ENCODE measurements at places on chromosomes 2 and 18.

DNA sequence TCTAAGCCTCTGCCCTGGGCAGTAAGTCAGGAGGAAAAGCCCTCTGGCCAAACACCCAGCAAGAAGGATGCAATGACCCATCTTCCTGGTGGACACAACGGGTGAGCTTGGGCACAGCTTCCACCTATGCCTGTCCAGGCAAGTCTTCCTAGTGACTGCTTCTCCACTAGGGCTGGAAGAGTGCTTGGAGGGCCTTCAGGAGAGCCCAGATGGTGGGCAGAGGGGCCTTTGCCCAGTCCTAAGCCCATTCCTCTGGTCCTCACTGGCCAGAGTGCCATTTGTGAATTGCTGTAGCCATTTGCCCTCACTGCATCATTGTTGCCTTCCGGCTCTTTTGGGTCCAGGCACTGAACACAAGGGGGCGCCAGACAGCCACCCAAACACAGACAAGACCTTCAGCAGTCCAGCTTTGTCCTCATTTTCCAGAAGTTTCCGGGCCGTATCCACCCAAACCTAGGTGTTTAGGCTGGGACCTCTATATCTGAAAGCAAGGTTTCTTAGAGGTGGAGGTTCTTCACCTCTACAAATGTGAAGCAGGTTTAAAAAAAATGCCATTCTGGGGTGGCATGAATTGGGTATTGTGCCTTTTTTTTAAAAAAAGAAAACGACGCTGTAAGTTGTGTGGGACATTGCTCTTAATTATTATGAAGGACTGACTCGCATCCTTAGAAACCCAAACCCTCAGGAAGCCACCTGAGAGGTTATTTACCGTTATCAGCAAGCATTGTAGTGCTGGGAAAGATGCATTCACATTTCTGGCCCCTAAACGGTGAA lies 29.5 kb downstream of the PAX8 start:
- H3K4me3 ChIP-seq, result no peak overlapping the region
- peaks cover 56% of the 10 kb centered on the region for H3K4me1 ChIP-seq
- peaks cover 11% of the 10 kb centered on the region for H3K36me3 ChIP-seq

- no peak for DNase-seq
- H3K4me1 ChIP-seq, result no peaks in the 10 kb centered on the region
- no peaks in the 10 kb centered on the region for H3K27me3 ChIP-seq
- no peak overlapping the region for H3K27ac ChIP-seq
Observed at GRCh38 chr2:110946902-110947301, 173.8 kb upstream of the BCL2L11 start.

DNA sequence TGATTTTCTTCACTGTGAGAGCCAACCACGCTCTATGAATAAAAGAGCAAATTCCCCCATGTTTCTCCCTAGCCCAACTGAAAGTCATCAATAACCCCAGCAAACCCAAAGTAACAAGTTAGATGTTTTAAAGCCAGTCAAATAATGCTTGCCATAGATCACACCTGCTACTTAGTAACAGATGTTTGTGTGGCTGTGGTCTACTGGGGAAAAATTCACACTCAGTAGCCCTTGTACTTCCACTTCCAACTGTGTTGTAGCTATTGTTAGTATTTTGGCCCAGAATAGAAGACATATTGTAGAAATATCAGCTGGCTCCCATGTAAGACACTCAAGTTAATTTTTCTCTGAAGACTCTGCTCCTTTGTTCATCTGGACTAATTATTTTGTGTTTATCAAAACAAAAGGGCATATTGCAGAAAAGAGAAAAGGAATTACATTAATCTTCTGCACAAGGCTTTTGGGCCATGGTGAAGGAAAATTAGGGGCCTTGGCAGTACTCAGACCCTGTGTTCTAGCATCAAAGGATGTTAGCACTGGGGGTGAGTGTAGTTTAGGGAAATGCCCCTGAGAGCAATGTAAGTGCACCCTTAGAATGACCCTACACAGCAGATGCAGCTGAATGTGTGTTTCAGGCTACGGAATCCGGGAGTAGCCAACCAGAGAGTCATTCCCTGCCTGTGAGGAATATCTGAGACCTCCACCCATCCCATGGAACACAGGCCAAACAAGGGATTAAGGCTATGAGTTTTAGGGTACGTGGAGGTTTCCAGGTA lies 521.9 kb downstream of the EPHA4 start:
- no peaks in the 10 kb centered on the region for H3K36me3 ChIP-seq
- H3K4me3 ChIP-seq, result no peak overlapping the region
- no peaks in the 10 kb centered on the region for H3K4me1 ChIP-seq
- DNase-seq, result no peak
- H3K27me3 ChIP-seq, result no peaks in the 10 kb centered on the region

DNA sequence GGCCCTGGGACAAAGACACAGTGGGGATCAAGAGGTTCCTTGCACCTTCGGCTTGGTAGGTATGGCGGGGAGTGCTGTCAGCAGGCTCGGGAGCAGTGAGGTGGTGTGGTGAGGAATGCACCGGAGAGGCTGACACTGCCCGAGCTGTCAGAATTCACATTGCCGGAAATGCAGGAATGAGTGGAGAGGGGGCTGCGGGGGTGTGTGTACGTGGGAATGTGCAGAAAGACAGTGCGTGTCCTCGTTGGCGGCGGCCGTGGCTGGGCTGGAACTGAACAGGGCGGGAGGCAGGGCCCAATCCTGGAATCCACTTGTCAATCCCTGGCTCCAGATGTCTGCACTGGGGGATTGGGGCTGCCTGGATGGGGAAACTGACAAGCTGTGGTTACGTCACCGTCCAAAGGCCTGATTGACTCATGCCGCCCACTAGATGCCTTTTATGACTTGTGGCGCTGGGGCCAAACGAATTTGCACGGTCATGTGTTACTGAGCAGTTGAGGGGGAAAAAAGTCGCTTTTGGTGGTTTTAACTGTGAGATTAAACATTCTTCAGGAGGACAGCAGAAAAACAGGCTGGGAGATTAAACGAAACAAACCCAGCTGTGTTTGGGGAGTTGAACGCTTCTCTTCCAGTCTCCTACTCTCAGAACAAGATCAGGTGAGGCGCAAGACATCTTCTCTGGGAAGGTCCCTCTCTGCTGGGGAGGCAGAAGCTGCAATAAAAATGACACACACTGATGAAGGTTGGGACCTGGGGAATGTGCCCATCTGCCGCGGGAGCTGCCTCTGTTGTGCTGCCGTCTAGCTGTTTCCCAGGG lies 189.4 kb upstream of the GLI2 start:
- DNase-seq, result no peak
- H3K36me3 ChIP-seq, result no peaks in the 10 kb centered on the region
- H3K27ac ChIP-seq, result no peak overlapping the region
- no peak overlapping the region for H3K4me3 ChIP-seq
- H3K27me3 ChIP-seq, result peaks cover 3% of the 10 kb centered on the region

- H3K4me1 ChIP-seq, result peaks cover 16% of the 10 kb centered on the region
- DNase-seq, result no peak
Observed at GRCh38 chr2:12819103-12819475, 102.4 kb downstream of the TRIB2 start.

DNA sequence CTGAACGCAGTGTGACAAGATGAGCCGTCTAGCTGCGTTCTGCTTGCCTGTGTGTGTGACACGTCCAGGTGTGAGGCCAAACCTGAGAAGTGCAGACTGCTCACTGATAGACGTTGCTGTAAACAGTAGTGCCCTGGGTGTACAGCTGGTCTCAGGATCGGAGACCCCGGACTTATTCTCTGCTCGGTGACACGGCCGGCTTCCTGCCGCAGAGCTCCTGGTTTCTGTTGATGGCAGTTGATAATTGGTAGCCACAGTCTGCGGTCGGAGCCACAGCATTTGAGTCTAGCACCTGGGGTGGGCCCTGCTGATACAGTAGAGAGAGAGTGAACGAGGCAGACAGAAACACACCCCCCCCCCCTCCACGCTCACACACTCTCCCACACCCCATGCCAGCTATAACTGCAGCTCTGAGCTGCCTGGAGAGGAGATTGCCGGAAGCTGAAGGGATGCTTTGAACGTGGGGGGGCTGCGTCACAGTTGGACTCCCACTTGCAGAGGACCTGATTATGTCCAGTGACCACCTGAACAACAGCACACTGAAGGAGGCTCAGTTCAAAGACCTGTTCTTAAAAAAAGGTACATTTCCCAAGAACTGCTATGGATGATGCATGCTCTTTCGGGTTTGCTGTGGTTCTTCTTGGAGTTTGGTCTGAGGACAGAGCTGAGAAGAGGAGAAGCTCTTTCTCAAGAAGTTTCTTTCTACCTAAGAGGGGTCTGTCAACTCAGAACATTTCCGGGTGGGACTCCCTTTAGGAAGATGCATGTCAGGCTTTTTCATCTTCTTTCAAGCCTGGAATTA lies 114.0 kb downstream of the FAM210A start:
- no peaks in the 10 kb centered on the region for H3K27me3 ChIP-seq
- H3K27ac ChIP-seq, result peak overlapping the region; percentile 99
- H3K36me3 ChIP-seq, result peaks cover 23% of the 10 kb centered on the region
- DNase-seq, result peak; percentile 94

GRCh38 chr2:193810533-193810932 lies 1615.8 kb upstream of the TMEFF2 start:
- H3K27me3 ChIP-seq, result no peaks in the 10 kb centered on the region
- H3K36me3 ChIP-seq, result no peaks in the 10 kb centered on the region
- H3K4me3 ChIP-seq, result no peak overlapping the region
- DNase-seq, result no peak
- no peak overlapping the region for H3K27ac ChIP-seq
- no peaks in the 10 kb centered on the region for H3K4me1 ChIP-seq

DNA sequence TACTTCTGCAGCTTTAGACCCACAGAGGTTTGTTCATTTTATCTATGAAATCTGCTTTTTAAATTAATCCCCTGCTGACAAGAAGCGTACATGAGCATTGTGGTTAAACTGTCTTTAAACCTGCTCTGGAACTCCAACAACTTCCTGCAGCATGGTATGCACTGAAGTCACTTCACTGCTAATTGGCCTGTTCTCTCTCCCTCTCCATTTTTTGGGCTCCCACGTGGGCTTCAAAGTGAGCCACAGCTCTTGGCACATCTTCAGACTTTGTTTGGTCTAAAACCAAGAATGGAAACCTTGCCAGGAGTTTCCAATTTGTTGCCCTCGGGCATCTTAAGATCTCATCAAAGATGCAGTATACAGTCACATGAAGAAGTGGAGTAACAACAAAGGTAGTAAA lies 311.4 kb downstream of the LRRTM1 start:
- H3K27ac ChIP-seq, result no peak overlapping the region
- DNase-seq, result no peak
- no peaks in the 10 kb centered on the region for H3K27me3 ChIP-seq
- H3K36me3 ChIP-seq, result no peaks in the 10 kb centered on the region

- H3K27ac ChIP-seq, result peak overlapping the region; percentile 82
- DNase-seq, result no peak
- peak overlapping the region; percentile 17 for H3K4me3 ChIP-seq
- peaks cover 8% of the 10 kb centered on the region for H3K27me3 ChIP-seq
- H3K36me3 ChIP-seq, result peaks cover 4% of the 10 kb centered on the region
Observed at GRCh38 chr18:63102941-63103744, 216.4 kb downstream of the BCL2 start.

- H3K4me3 ChIP-seq, result no peak overlapping the region
- H3K27me3 ChIP-seq, result no peaks in the 10 kb centered on the region
- no peak overlapping the region for H3K27ac ChIP-seq
Observed at GRCh38 chr2:96271995-96272394, 6.0 kb downstream of the CIAO1 start.

DNA sequence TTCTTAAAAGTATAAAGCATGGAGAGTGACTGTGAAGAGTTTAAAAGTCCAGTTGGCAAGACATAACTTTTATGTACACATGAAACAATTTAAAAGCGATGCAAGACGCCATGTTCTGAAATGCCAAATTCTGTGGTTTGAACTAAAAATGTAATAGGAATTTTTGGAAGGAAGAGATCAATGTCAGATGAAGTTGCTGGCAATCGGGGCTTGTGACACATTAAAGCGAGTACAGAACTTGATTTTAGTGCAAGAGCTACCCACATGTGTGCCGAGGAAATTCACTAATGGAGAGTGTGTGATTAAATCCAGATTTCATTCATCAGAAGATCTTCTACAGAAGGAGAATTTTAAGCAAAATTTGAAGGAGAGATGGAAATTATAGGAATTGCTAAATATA lies 220.2 kb upstream of the CCDC68 start:
- no peak for DNase-seq
- H3K4me3 ChIP-seq, result no peak overlapping the region
- H3K4me1 ChIP-seq, result no peaks in the 10 kb centered on the region

GRCh38 chr18:44590956-44591670 lies 89.6 kb upstream of the SETBP1 start:
- H3K4me1 ChIP-seq, result no peaks in the 10 kb centered on the region
- no peak overlapping the region for H3K4me3 ChIP-seq
- DNase-seq, result no peak
- H3K27ac ChIP-seq, result no peak overlapping the region
